NCI-H2171 (cell line): ENCODE measurements at places on chromosomes 6 and 20.
A peak's percentile ranks its signal among the peaks of the same experiment; 100 is the strongest.

GRCh38 chr6:47478233-47479139 lies 897 bp downstream of the CD2AP start:
- DNase-seq: no peak

DNA sequence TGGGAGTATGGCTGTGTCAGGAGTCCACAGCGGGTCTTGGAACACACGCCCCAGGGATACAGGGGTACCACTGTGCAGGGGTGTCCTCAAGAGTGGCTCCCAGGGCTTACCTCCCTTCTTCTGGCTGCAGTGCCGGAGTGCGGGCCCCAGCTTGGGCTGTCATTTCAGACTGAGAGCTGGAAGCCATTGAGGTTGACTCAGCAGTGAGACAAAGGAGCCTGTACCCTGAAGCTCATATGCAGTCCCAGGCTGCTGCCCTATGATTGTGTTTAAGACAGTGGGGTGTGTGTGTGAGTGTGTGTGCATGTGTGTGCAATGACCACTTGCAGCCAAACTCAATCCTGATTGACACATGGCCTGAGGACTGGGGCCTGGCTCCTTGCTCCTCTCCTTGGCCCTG lies 167.7 kb upstream of the AFDN start:
- no peak for DNase-seq

- DNase-seq: no peak
Measured at GRCh38 chr6:15427331-15428070, 181.6 kb downstream of the JARID2 start.

- no peak for DNase-seq
Measured at GRCh38 chr6:143859891-143860660, 4.2 kb upstream of the ZC2HC1B start.

GRCh38 chr6:25154034-25154596 lies 125.1 kb upstream of the CARMIL1 start:
- DNase-seq: no peak

GRCh38 chr20:32391003-32391402 lies 32.9 kb downstream of the ASXL1 start:
- DNase-seq: no peak

- DNase-seq: no peak
Measured at GRCh38 chr20:53631909-53632662, 38.4 kb upstream of the ZNF217 start.

GRCh38 chr6:17705428-17705777 lies 1.3 kb downstream of the NUP153 start:
- DNase-seq: no peak

GRCh38 chr6:41712651-41713103 lies 22.7 kb downstream of the TFEB start:
- no peak for DNase-seq

- no peak for DNase-seq
Measured at GRCh38 chr6:18317850-18318249, 53.5 kb upstream of the DEK start.

DNA sequence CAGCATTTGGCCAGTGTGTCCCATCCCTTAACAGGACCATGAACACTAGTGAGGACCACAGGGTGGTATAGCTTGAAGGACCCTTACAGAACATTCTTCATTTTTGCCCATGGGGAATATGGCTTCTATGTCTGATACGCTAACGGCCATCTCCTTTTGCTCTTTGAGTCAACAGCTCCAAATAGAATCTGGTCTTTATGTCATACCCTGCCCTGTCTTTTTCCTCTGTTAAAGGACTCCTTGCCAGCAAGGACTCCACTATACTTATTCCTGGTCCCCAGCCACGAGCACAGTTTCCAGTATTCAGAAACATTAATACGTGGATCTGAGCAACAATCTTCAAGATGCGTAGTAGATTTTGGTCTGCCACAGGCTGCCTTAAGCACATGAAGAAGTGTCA lies 22.5 kb downstream of the SERPINB1 start:
- no peak for DNase-seq

DNA sequence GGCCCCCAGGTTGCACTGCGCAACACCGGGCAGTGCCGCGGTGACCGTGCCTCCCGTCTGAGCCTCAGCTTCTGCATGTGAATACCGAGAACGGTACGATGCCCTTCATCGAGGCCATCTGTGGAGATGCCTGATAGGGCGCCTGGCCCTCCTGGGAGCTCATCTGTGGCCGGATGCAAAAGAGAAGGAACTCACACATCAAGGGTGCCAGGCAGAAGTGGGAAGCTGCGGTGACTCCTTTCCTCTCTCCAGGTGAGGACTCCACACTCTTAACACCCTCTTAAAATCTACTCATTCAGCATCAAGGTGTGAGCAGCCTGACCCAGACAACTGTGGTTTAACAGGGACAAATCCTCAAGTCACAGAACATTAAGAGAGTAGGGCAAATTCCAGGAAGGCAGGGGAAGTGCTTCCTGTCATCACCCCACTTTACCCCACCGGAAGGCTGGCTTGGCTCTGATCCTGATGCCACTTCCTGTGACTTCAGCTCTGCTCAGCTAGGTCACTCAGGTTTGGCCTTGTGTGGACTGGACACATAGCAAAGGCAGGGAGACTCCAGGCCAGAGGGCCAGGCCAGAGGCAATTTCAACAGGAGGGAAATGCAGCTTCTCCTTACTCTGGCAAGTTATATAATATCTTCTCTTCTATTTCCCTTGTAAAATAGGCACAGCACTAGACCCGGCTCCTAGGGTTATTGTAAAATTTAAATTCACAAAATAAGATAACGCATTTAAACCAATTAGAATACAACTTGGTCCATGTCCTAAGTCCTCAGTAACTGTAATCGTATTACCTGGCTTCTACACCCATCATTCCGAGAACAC lies 69.4 kb downstream of the CPNE5 start:
- DNase-seq: no peak

DNA sequence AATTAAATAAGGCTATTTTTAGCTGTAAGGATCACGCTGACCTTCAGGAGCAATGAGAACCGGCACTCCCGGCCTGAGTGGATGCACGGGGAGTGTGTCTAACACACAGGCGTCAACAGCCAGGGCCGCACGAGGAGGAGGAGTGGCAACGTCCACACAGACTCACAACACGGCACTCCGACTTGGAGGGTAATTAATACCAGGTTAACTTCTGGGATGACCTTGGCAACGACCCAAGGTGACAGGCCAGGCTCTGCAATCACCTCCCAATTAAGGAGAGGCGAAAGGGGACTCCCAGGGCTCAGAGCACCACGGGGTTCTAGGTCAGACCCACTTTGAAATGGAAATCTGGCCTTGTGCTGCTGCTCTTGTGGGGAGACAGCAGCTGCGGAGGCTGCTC lies 84.0 kb downstream of the RAMACL start:
- DNase-seq: no peak

DNA sequence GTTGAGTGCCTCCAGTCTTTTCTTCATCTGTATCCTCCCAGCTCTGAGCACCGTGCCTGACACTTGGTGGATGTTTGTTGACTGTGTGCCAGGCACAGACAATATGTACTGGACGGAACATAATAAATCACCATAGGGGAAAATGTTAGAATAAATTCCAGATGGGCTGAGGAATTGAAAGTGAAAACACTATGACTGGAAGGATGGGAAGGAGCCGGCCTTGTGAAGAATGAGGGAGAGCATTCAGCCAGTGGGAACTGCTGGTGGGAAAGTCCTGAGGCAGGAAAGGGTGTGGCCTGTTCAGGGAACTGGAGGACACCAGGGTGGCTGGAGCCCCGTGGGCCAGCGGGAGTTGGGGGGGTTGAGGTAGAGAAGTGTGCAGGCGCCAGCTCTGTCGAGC lies 75.4 kb downstream of the MTHFD1L start:
- no peak for DNase-seq

DNA sequence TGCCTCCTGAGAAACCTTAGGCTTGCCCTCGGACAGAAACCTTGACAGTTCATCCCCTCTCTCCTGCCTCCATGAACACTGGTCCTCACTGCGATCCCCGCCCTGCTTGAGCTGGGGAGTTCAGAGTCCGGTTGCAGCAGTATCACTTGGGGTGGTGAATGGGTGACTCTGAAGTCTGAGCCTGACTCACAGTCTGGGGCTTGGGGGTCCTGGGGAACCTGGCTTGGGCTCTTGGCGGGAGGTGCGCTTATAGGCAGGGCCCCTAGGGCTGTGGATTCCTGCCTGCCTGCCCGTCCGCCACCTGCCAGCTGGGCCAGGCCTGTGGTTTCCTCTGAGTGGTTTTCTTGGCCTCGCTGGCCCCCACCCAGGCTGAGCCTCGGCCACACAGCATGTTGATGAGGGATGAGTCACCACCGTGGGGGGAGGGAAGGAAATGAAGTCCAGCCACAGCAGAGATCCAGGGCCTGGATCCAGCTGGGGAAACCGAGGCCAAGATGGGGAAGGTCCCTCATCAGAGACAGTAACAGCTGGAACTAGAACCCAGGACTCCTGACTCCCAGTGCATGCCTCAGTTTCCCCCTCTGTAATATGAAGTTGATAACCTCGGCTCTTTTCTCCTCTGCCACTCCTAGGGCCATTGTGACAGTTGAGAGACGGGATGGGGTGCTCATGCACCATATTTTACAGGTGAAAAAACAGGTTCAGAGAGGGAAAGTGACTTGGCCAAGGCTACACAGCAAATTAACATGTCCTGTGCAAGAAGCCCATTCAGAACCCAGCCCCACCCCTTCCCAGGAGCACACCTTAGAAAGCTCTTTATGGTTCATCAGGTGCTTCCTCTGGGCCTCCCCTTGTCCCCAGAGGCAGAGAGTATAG lies 9.2 kb downstream of the FOXS1 start:
- no peak for DNase-seq

GRCh38 chr20:62943396-62943795 lies 5.4 kb downstream of the GID8 start:
- DNase-seq: no peak

DNA sequence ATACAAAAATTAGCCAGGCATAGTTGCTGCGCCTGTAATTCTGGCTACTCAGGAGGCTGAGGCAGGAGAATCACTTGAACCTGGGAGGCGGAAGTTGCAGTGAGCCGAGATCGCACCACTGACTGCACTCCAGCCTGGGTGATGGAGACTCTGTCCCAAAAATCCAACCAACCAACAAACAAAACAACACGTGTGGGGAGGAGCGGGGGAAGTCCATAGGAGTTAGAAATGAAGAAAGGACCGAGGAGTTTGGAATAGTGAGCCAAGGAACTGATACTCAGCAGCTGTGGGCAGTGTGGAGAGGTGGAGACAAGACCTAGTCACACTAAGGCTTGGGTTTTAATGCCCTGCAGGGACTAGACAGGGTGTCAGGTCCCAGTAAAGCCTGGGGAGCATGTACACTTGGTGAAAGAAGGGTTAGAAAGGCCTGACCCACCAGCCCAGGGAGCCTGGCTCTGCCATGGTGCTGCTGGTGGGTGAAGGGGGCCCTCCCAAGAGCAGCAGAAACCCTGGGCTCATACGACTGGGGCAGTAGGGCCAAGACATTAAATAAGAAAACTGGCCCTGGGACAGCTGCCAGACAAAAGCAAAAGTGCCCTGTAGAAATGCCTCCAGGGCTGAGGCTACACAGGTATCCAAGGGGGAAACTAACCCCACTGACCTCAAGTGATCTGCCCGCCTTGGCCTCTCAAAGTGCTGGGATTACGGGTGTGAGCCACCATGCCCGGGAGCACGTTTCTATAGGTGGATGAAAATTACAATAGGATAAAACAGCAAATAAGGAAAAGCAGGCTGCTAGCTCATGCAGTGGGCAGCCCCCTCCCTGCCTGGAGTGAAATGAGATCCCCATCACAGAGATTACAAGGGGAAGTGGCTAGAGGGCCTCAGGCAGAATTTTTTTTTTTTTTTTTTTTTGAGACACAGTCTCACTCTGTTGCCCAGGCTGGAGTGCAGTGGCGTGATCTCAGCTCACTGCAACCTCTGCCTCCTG lies 58.0 kb downstream of the MYH7B start:
- DNase-seq: no peak

DNA sequence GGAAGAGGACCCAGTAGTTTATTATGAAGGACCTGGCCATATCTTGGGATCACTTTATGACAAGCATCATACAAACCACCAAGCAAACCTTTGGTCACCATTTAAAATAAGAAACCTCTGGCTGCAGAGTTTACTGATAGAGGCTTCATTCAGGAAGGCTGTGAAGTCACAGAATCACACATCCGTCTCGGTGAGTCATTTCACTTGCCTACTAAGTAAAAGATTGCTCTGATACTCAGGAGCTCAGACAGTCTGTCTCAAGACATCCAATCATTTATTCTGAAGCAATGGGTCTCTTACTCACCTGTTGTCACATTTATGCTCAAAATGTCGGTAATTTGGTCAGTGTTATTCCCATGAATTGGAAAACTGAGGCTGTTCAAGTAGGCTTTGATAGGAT lies 33.7 kb downstream of the ADGRF5 start:
- DNase-seq: no peak

GRCh38 chr6:40719671-40720374 lies 132.7 kb upstream of the LRFN2 start:
- peak; percentile 56 for DNase-seq

DNA sequence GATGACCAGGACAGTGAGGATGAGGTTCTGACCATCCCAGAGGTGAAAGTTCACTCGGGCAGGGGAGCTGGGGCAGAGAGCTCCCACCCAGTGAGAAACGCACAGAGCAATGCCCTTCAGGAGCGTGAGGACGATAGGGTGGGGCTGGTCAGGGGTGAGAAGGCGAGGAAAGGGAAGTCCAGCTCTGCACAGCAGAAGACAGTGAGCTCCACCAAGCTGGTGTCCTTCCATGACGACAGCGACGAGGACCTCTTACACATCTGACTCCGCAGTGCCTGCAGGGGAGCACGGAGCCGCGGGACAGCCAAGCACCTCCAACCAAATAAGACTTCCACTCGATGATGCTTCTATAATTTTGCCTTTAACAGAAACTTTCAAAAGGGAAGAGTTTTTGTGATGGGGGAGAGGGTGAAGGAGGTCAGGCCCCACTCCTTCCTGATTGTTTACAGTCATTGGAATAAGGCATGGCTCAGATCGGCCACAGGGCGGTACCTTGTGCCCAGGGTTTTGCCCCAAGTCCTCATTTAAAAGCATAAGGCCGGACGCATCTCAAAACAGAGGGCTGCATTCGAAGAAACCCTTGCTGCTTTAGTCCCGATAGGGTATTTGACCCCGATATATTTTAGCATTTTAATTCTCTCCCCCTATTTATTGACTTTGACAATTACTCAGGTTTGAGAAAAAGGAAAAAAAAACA lies 16.6 kb upstream of the SLC22A1 start:
- no peak for DNase-seq

DNA sequence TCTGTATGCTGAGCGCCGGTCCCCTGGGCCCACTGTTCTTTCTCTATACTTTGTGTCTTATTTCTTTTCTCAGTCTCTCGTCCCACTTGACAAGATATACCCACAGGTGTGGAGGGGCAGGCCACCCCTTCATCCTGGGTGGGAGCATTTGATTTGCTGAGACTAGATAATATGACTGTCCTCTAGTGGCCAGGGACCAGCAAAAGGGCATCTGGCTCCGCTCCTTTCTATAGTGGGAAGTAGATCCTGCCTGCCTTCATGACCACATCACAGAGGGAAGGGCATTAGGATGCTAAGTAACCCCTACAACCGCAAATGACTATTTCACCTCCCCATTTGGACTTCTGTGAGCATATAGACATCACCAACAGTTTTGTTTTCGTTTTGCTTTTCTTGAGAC lies 64.5 kb downstream of the TRMT6 start:
- no peak for DNase-seq

GRCh38 chr20:46588532-46589511 lies 38.4 kb upstream of the OCSTAMP start:
- no peak for DNase-seq

- DNase-seq: no peak
Measured at GRCh38 chr6:120348926-120349325, 985.4 kb downstream of the TBC1D32 start.
